Left cardiac atrium (tissue), 4 donors: ENCODE measurements at places on chromosomes 3 and 15.
A peak's percentile ranks its signal among the peaks of the same experiment; 100 is the strongest.

GRCh38 chr3:193637831-193638230, 44.8 kb downstream of the OPA1 start:
- DNase-seq: no peak

GRCh38 chr15:59260090-59260489, 53.4 kb downstream of the LDHAL6B start:
- DNase-seq: no peak

DNA sequence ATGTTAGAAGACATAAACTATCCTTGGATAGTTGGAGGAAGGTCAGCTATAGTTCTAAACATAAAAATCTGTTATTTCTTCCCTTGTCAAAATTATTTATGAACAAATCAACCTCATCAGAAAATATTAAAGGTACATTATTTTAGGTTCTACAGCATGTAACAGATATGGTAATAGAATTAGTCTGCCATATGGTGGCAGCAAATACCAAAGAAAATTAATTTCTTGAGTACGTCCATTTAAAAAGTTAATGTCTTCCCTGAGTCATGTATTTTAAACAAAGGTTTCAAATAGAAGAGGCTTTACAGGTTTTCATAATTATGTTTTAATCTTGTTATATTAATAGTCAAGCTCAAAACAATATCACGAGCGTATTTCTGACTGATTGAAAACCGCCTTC, 17.9 kb upstream of the ANKRD28 start:
- no peak for DNase-seq

DNA sequence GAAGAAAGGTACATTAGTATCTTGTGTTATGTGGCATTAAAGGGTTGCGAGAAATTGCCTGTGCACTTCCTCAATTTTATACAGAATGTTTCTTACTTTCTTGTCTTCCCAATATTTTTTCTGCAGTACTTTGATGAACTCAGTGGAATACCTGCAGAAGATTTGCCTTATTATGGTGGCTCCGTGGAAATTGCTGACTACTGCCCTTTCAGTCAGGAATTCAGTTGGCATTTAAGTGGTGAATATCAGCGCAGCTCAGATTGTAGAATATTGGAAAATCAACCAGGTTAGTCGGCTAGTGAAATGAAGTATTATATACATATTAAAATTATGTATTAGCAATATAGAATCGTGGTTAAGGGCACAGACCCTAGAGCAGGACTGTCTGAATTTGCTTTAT, 61.3 kb downstream of the LMLN start:
- DNase-seq: no peak

DNA sequence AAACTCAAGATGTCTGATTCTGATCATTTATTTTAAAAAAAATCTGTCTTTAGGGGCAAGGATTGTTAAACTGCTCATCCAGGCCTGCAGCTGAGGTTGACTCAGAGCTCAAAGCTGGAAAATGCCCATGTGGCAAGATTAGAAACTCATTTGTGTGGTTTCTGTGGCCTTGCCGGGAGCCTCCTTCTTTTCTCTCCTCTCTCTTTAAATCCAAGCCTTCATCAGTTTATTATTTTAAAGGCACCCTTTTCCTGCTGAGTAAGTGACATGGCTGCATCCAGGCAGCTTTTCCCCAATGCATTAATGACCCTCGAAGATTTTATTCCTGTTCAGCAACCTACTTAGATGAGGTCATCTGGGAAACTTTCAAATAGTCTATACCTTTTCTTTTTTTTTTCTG, 221.3 kb upstream of the CDIN1 start:
- DNase-seq: no peak

- DNase-seq: peak; percentile 48
Observed at GRCh38 chr3:193851941-193852674, 259.1 kb downstream of the OPA1 start.

- no peak for DNase-seq
Observed at GRCh38 chr15:74168711-74169126, 4.8 kb upstream of the ISLR start.

DNA sequence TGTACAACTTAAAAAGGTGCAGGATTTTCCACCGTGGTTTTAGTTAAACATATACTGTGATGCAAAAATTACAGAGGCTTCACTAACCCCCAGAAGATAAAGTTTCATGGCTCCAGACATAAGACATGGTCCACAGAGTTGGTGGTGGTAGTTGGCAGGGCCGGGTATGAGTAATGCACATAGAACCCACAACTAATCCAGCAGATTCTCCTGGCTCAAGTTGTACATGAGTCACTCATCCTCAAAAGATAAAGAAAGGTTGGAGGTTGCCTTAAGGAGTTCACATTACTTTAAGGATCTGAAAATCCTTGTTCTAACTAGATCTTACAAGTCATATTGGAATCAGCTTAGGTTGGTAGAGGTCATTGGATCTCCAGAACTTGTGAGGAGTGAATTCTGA, 98.3 kb upstream of the ZBTB20 start:
- DNase-seq: peak; percentile 59

- peak; percentile 81 for DNase-seq
Observed at GRCh38 chr3:66483006-66483405, 17.8 kb downstream of the LRIG1 start.

DNA sequence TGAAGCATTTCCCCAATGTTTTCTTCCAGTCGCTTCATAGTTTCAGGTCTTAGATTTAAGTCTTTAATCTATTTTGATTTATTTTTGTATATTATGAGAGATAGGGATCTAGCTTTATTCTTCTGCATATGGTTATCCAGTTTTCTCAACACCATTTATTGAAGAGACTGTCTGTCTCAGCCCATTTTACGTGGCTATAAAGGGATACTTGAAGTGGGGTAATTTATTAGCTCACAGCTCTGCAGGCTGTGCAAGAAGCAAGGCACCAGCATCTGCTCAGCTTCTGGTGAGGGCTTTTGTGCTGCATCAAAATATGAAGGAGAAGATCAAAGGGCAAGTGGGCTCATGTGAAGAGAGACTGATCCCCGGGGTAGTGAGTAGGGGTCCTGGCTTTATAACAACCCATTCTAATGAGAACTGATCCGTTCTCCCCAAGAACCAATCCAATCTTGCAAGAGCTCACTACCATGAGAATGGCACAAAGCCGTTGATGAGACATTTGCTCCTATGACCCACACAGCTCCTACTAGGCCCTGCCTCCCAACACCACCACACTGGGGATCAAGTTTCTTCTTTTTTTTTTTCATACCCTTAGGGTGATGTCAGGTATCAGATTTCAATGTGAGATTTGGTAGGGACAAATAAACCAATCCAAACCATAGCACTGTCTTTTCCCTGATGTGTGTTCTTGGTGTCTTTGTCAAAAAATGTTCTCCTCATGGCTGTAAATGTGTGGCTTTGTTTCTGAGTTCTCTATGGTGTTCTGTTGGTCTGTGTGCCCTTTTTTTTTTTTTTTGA, 63.2 kb downstream of the IQGAP1 start:
- no peak for DNase-seq

DNA sequence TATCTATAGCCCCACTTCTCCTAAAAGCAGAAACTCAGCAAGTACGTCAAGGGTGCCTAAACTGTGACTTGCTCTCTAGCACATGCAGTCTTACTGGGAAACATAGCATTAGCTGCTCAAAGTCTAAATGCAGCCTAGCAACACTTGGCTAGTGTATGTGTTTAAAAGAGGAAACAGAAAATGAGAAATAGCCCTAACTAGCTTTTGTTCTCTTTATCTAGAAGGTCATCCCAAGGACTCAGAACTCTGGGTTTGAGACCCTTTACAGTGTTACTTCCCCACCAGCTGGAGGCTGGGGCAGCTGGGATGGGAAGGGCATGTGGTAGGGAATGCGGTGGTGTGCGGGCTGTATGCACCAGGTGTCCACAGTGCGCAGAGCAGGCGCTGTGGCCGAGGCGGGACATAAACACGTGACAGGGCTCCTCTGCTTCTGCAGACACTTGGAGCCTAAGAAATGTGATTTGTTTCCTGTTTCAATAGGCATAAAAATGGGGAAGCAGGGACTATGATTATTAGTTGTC, 13.3 kb downstream of the ETV5 start:
- DNase-seq: no peak

DNA sequence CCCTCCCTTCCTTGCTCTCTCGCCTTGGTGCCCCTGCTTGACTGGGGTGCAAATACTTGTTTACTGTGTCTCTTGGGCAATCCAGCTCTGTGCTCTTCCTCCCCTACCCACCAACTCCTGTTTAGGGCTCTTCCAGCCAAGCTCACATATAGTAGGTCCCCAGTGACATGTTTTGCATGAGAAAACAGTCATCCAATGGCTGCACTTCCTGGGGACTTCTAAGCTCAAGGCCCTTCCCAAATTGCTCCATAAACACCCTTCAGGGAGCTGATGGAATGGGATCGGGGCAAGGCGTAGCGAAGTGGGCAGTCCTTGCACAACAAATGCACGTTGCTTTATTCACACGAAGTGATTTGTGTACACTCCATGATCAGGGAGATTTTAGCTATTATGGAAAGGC, 9.4 kb upstream of the COPG1 start:
- DNase-seq: no peak

DNA sequence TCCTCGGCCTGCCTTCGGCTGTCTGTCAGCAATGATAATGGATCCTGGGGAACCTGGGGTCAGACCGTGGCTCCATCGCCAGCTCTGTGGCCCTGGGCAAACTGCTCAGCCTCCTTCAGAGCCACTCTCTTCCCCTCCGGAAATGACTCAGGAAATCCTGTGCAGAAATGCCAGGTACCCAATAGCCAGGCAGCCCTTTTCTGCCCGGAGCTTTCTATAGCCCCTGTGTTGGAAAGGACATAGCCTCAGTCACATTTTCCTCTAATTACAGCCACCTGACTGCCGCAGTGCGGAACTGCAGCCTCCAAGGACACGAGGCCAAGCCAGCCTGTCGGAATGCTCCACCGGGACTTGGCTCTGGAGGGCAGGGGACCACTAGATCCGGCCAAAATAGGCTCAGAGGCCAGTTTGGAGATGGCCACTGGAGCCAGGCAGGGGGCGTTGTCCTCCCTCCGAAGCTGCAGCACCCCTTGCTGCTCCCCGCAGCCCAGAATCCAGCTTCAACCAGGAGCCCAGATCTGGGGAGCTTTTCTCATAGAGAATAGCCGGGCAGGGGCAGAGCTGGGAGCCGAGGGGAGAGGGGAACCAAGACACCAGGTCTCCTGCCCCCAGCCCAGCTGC, 11.6 kb upstream of the ZXDC start:
- peak; percentile 36 for DNase-seq

DNA sequence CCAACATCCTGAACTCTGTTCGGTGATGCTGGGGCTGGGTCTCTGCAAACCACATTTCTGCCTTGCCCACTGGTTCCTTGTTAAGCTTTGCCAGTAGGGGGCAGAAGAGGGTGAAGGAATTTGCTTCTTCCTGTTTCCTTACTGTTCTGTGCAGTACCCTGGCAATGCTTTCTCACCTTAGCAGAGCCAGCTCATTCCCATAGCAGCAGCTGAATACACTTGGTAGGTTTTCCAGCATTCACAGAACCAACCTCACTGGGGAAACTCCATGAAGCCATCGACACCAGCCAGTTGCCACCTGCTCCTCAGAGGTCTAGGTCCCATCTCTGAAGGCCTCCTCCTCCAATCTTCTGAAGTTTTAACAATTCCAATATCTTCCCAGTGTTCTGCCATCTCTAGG, 308.4 kb downstream of the PDCD6IP start:
- no peak for DNase-seq
